Endothelial cell of umbilical vein (primary cell): ENCODE measurements at places on chromosomes 7 and 10.

DNA sequence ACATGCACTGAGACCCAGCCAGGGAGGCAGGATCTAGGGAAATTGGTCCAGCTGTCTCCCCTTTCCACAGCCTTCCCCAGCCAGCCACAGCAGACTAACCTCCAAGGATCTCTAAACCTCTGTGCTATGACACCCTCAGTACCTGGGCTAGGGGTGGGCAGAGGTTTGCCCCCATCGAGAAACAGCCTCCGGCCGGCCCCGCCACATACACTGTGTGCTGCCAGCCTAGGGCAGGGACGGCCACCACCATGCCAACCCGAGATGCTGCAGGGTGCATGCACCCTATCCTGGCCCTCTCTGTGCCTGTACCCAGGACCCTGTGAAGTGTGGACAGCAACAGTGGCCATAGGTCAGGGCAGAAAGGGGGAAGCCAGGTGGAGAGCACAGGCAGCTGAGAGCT is 58.1 kb downstream of the PARP12 start:
- DNase-seq, result no peak

GRCh38 chr7:67916571-67917436 is 920.2 kb downstream of the TYW1 start:
- no peak for DNase-seq

GRCh38 chr10:109668154-109668665 is 255.1 kb downstream of the XPNPEP1 start:
- DNase-seq, result no peak

DNA sequence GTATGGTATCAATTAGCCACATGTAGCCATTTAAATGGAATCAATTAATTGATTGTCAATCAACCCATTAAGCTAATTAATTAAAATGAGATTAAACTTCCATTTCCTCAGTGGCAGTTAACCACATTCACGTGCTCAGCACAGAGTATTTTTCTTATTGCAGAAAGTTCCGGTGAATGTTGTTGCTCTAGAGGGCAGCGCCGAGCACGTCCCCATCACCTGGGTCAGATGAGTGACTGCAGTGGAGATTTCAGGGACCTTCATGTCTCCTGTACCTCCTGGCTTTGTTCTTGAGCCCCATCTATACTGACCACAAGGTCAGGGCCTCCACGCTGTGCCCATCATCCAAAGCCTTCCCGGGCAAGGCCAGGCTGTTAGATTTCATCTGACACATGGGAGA is 168.8 kb upstream of the MKI67 start:
- no peak for DNase-seq

DNA sequence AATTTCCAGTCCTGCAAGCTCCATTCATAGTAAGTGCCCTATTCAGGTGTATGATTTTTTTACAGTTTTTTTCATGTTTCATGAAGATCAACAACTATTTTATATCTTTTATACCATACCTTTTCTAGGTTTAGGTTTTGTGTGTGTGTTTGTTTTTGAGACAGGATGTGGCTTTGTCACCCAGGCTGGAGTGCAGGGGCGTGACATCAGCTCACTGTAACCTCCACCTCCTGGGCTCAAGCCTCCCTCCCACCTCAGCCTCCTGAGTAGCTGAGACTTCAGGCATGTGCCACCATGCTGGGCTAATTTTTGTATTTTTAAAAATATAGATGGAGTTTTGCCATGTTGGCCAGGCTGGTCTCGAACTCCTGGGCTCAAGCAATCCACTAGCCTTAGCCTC is 35.0 kb downstream of the ARMH3 start:
- no peak for DNase-seq
